Suprapubic skin (tissue), 4 donors: ENCODE measurements at places on chromosomes 6 and 20. TPM values are rescaled to one million over a fixed set of nuclear protein-coding genes. Genes with fewer than 3 reads are reported as not detected.

FOXC1 gene
- 15.4 TPM for total RNA-seq

SYCP2L gene
- 0.44 TPM for total RNA-seq

GRCh38 chr6:121794630-121795029, 359.2 kb downstream of the GJA1 start:
- no peak for DNase-seq

GRCh38 chr6:13359287-13359686, 30.9 kb upstream of the TBC1D7 start:
- DNase-seq, result no peak

GRCh38 chr20:50136822-50137599, 16.5 kb downstream of the PEDS1 start:
- DNase-seq, result no peak

DNA sequence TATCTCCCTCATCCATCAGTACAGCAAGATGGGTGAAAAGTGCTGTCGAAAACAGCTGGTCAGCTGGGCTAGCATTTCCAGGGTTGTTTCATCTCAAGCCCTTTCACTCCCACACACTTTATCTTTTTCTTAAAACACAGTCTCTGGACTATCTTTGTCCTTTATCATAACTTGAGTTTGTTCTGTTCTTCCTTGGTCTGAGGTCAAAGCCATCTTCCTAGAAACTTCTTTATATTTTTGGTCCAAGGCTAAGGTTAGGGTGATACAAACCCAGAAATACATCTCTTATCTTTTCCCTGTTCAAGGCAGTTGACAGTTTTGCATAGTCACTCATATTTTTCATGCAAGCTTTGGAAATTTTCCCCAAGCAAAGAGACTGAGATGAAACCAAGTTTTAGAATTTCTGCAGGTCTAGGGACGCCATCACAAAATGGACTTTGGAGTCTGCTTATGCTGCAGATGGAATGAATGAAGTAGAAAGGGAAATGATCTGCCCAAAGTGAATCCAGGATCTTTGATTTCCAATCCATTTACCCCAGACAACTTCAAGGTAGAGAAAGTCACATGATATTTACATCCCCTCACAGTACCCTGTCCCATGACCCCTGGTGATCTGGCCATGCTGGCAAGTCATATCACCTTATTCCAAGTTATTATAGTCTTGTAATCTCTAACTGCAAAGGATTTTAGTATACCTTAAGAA, 297.0 kb downstream of the ZNF217 start:
- DNase-seq, result no peak

DNA sequence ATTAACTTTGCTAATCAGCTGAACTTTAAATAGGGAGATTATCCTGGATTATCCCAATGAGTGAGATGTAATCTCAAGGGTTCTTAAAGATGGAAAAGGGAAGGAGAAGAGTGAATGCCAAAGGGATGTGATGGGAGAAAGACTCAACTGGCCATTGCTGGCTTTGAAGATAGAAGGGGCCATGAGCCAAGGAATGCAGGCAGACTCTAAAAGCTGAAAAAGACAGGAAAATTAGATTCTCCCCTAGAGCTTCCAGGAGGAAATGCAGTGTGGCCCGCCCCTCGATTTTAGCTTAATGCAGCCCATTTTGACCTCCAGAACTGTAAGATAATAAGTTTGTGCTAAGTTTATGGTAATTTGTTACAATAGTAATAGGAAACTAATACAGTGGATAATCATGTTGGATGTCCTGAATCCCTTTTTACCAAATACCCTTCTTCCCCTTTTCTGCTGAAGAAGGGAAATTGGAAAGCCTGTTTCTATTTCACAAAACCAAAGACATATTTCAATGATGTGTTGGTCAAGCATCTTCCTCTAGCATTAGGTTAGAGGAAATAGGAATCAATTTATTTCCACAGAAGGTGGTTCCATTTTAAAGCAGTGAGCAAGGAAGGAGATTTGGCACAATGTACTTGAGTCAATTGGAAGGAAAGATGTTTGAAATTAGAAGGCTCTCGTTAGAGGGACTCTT, 3.3 kb upstream of the HDDC2 start:
- DNase-seq, result no peak

DNA sequence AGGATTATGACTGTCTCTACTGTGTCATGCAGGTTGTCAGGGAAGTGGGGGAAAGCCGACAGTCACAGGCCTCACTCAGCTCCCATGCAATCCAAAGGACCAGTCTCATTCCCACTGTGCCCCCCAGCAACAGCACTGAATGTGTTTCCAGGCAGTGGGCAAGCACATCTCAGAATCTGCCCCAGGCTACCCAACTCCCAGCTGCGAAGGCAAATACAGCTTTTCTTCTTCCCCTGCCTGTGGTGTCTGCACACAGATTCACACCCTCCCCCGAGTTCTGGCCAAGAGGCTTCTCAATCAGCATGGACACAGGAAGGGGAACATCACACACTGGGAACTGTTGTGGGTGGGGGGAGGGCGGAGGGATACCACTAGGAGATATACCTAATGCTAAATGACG, 75.3 kb downstream of the SNAP91 start:
- DNase-seq, result no peak
